ENCODE measurements at places on chromosomes 1 and 21.
A peak's percentile ranks its signal among the peaks of the same experiment; 100 is the strongest.

DNA sequence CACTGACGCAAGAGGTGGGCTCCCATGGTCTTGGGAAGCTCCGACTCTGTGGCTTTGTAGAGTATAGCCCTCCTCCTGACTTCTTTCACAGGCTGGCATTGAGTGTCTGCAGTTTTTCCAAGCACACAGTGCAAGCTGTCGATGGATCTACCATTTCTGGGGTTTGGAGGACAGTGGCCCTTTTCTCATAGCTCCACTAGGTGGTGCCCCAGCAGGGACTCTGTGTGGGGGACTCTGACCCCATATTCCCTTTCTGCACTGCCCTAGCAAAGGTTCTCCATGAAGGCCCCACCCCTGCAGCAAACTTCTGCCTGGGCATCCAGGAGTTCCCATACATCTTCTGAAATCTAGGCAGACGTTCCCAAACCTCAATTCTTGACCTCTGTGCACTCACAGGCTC is 236.2 kb downstream of the COL11A1 start:
- no peak for DNase-seq

GRCh38 chr1:8674481-8674880 is 143.0 kb downstream of the RERE start:
- DNase-seq = no peak

DNA sequence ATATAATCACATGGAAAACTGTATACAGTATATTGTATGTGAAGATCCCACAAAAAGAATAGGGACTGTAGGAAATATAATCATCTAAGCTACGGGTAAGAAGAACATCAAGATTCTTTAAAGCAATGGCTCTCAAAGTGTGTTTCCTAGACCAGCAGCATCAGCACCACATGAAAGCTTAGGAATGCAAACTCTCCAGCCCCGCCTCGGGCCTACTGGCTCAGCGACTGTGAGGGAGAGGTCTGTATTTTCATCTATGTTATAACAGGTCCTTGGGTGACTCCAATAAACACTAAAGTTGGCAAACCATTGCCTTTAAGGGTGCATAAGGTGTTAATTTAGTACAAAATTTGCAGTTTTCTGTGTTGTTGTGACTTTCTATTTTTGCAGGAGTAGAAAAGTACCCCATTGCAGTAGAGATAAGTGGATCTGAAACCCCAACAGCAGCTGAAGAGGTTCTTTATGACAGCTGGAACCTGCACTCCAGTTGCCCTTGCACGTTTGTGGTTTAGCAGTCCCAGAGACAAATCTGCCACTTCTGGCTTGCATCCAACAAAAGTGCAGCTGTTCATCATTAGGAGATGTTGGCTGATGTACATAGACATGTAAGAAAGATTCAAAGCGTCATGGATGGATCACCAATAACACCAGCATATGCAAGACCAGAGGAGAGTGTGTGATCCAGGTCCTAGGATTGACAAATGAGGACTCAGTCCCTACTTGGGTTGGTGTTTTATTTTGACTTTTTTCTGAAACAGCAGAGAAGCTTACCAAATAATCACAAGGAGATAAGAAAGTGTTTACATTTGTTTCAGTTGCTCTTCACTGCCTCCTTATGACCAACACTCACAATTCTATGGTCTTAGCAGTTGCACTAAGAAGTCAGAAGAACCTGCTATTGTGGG is 15.9 kb upstream of the IFNAR1 start:
- peak; percentile 18 for DNase-seq

DNA sequence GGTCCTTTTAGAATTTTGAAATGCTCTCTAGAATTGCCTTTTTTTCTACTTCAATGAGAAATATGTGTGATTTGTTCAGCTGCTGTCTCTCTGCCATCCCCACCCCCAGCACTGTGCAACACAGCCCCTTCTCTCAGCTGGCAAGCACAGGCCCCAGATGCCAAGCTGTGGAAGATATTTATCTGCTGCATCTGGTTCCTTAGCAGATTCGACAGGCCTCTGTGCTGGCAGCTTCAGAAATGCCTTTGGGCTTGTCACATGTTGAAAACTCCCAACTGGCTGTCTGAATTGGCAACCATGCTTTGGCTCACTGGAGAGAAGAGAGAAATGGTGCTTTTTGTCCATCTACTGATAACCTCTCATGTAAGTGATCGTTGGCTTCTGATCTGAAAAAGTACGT is 206.7 kb upstream of the C1orf87 start:
- DNase-seq = no peak

DNA sequence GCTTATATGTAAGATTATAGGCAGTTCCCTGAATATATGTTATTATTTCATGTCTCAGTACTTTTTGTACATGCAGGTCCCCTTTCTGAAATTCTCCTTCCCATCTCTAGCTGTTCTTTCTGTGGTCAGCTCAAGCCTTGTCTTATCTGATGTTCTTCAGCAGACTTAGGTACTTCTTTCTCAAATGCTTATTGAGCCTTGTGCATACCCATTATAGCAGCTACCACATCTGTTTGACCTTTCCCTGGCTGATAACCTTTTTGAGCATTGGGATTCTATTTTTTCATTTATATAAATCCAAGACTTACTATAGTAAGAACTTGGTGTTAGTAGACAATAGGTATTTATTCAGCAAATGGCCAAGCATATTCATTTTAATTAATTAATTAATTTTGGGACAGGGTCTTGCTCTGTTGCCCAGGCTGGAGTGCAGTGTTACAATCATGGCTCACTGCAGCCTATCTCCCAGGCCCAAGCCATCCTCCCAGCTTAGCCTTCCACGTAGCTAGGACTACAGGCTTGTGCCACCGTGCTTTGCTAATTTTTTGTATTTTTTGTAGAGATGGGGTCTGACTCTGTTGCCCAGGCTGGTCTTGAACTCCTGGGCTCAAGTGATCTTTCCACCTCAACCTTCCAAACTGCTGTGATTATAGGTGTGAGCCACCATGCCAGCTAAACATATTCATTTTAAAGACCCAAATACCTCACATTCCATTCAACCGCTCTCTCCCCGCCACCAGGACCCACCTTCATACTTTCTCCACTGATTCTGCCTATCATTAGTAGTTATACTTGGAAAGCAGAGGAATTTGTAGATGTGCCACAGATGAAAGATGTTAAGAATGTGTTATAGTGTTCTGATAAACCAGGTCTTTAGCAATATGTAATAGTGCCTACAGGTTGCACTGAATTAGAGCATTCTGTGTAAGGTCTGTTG is 16.7 kb downstream of the TIPRL start:
- no peak for DNase-seq

- DNase-seq = no peak
Observed at GRCh38 chr1:59143811-59144210, 153.1 kb upstream of the FGGY start.

GRCh38 chr1:2206813-2207487 is 12.4 kb upstream of the FAAP20 start:
- DNase-seq = no peak

- no peak for DNase-seq
Observed at GRCh38 chr1:170041423-170042192, 32.9 kb downstream of the KIFAP3 start.

GRCh38 chr1:115356356-115356755 is 18.3 kb upstream of the NGF start:
- DNase-seq = no peak

DNA sequence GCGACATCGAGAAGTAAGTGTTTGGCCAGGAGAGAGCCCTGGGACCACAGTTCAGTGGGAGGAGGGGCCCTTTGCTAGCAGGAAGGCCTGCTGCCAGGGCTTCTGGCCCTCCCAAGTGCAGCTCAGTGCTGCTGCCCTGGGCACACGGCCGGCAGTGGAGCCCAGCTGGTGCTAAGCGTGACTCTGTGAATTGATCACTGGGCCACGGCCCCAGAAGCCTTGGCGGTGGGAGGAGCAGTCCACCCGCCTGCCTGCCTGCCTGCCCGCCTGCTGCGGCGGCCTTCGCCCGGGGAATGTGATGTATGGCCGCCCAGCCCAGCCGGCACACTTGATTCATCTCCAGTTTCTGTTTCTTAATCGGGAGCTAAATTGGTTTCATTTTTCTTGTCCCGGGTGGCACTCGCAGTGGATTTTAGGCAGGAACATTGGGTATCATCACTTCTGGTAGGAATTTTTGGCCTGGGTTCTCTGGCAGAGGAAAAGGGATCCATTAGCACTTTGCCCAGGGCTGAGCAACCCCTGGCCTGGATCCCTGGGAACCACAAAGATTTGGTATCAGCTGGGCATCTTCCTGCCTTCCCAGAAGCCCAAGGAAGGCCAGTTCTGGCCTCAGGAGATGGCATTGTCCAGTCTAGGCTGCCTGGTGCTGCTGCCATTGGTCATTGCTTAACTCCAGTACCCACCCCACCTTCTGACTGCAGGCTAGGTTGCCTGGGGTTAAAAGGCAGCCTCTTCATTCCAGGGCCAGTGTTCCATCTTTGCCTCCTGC is 28.6 kb downstream of the TMEM53 start:
- no peak for DNase-seq

GRCh38 chr1:34164771-34165391 is at the start of gene CSMD2:
Gene CSMD2, minus strand, starts transcription at chr1:34165230. Its CDS starts 133 bp downstream, at chr1:34165097.
- no peak for DNase-seq

GRCh38 chr1:192445839-192446489 is 129.2 kb downstream of the RGS21 start:
- DNase-seq = peak; percentile 17

GRCh38 chr1:206971029-206971655 is 882 bp upstream of the FCAMR start:
- no peak for DNase-seq

DNA sequence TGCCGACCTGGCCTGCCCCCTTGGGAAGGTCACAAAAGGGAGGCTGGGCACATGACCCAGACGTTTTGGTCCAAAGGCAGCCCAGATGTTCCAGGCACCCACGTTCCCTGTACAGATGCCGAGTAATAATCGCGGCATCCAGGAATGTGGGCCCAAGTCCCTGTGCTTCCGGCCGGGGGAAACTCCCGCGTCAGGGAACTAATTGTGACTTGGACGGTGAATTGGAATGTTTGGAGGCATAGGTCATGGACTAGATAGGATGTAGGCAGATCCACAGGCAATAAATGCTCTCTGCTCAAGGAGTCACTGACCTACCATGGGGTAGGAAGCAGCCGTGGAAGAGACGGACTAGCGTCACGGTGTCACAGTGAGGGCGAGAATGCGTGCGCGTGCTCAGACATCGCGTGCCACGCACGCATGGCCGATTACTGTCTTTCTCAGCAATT is 178.4 kb downstream of the DUSP10 start:
- DNase-seq = no peak

DNA sequence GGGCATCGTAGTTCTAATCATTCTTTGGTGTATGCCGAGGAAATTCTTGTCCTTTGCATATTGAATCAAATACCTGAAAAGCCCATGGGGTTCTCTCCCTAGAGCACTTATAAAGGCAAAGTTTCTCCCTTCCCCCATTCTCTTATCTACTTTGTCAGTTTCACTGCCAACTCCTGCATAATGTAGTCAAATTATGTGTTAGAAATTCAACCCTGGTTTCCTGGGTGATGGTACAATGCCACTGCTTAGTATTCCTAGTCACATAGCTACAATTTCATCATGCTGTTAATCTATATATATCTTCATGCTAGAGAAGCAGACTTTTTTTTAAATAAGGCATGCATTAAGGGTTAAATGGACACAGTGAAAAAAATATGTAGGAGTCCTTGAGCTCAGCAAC is 119.0 kb downstream of the PDE4B start:
- DNase-seq = no peak

All from T-helper 1 cell (primary cell).